ENCODE measurements at places on chromosomes 2 and 18.
A peak's percentile ranks its signal among the peaks of the same experiment; 100 is the strongest.

DNA sequence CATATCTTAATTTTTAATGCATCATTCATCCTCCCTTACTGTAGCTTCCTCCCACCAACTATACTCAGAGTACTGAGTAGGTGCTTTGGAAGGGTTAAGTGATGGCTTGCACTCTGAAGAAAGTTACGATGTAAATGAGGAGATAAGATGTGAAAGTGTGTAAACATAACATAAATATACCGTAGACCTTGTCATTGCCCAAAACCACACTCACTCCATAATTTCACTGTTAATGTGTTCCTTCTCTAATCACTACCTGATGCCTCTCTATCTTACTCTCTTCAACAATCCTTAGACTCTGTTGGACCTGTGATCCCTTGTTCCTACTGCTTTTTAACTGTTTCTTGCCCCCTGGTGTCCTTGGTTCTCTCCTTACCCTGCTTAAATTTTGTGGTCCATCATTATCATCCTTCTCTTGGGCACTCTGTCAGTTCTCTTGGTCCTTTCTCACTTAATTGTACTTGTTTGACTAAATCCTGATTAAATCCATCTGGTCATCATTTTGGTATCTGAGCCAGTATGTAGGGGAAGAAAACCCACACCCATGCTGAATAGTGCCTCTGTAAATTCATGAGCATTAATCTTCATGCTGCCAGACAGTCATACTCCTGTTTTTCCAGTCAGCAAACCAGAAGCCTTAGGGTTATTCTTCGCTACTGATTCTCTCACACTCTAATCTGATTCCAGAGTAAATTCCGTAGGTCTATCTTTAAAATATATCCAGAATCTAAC lies 45.0 kb downstream of the PMS1 start:
- no peak for DNase-seq

- no peak for DNase-seq
Measured at GRCh38 chr18:46374850-46375249, 270.7 kb downstream of the HAUS1 start.

GRCh38 chr2:53111004-53111403 lies 656.6 kb upstream of the CHAC2 start:
- no peak for DNase-seq

GRCh38 chr2:68770271-68771111 lies 35.9 kb downstream of the ARHGAP25 start:
- DNase-seq: no peak

DNA sequence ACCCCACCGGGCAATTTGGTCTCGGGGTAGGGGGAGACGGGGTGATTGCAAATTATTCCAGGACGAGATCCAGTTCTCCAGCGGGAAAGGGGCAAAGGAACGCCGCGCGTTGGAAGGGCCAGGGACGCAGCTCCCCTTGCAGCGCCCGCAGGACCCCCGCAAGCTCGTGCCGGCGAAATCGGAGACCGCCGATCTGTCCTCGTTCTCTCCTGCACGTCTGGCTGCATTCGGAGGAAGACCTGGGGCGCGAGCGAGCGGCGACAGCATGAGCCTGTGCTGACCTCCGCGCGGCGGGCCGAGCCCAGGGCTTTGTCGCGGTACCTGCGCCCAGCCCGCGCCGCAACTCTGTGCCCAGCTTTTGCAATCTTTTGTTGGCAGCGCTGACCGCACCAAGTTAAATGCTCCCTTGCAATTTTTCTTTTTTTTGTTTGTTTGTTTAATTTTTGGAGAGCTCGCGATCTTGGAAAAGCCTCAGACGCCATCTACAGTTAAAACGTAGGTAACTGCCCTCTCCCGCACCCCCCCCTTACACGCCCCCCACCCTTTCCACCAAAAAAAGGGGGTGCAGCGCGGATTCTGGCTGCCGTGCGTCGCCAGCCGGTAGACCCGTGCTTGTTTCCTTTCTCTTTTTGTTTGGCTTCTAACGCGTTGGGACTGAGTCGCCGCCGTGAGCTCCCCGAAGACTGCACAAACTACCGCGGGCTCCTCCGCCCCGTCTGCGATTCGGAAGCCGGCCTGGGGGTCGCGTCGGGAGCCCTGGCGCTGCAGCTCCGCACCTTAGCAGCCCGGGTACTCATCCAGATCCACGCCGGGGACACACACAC lies 667 bp downstream of the TRIB2 start:
- DNase-seq: peak; percentile 49

- no peak for DNase-seq
Measured at GRCh38 chr2:226140594-226140993, 659.0 kb downstream of the IRS1 start.

GRCh38 chr2:199019898-199020507 lies 437.7 kb downstream of the SATB2 start:
- DNase-seq: no peak

DNA sequence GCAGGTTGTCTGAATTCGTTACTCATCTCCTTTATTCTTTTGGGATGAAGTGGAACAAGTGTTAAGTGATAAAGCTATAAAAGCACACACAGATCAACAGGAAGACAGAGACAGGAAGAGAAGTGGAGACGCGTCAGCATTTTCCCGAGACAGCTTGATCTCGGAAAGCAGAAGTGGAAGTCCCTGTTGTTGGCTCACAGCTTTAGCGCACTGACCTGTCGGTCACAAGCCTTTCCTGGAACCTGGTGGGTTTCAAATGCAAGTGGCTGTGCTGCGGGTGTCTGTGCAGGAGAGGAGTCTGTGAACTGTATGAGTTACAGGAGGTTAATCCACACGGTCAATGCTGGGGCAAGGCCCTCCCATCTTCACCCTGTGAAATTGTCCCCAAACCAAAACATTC lies 116.6 kb upstream of the PELI1 start:
- DNase-seq: no peak

- DNase-seq: no peak
Measured at GRCh38 chr2:232260075-232260474, 118.5 kb upstream of the ALPP start.

DNA sequence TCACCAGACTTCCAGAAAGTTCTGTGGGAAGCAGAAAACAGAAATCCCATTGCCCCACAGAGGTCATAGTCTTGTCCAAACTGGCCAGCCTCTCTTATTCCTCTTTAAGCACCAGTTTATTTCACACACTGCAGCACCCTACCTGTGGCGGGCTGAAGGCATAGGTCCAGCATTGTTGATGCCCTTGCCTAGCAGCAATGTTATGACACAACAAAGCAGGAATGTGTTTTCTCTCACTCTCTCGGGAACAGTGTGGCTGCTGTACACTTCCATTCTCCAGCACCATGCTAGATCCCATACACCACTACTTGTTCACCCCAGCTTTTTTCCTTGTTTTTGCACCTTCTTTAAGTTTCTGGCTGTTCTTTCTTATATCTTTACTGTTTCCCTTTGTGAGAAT lies 181.6 kb downstream of the DNAH6 start:
- DNase-seq: no peak
